ENCODE measurements at places on chromosomes 4 and X.

- no peak for DNase-seq
Observed at GRCh38 chr4:70603856-70604255, 11.8 kb downstream of the AMBN start.

- DNase-seq: no peak
Observed at GRCh38 chr4:55925241-55925640, 23.5 kb upstream of the CEP135 start.

DNA sequence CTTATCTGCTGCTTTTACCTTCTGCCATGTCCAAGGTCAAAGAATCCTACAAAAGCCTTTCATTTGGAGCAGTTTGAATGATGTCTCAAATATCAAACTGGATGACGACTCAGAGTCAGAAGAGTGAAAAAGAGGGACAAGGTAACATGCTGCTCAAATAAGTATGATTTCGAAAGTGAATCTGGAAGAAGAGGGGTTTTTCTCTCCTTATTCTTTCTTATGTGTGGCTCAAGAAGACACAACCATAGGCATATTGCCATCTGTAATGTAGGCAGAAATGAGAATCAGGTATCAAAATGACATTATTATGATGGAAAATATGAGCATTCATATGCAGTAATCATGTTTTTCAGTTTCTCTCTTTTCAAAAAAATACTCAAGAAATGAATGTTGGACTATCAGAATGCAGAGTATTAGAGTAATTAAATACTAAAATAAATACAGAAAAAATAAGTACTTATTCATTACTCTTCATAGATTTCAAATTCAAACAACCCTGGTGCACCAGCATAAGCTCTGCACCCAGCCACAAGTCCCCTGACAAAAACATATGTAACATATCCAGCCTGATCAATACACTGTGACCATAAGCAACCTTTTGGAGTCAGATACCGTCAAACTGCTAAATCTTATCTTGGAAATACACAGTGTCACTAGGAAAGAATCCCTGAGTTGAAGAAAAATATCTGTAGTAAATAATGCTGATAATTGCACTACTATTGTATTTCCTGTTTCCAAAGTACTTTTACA is 468.6 kb downstream of the INPP4B start:
- no peak for DNase-seq

- no peak for DNase-seq
Observed at GRCh38 chrX:125378205-125378604, 58.5 kb downstream of the TEX13C start.

GRCh38 chr4:109511414-109511813 is 48.6 kb upstream of the MCUB start:
- DNase-seq: no peak

- DNase-seq: no peak
Observed at GRCh38 chr4:7956270-7956808, 16.7 kb upstream of the AFAP1 start.

DNA sequence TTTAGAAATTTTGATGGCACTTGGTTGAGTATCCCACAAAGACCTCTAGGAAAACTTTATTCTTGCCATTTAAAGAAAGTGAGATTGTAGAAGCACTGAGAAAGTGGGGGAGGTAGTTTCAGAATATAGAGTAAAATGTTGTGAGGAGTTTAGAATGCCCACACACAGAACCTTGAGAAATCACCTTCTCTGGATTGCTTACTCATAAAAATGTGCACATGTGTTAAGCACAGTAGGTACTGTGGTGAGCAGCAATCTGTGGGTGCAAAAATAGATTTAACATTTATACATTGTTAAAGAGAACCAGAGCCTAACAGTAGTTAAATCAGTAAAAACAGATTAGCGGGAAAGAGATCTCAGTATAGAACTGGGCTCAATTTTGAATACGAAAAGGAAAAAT is 201.2 kb upstream of the NWD2 start:
- no peak for DNase-seq

GRCh38 chrX:10841579-10841978 is 221.2 kb upstream of the MID1 start:
- no peak for DNase-seq

- no peak for DNase-seq
Observed at GRCh38 chrX:124113621-124114600, 152.4 kb downstream of the STAG2 start.

GRCh38 chr4:575281-576141 is 584 bp downstream of the TMEM271 start:
- no peak for DNase-seq

- DNase-seq: no peak
Observed at GRCh38 chr4:87081826-87082225, 138.6 kb downstream of the KLHL8 start.

DNA sequence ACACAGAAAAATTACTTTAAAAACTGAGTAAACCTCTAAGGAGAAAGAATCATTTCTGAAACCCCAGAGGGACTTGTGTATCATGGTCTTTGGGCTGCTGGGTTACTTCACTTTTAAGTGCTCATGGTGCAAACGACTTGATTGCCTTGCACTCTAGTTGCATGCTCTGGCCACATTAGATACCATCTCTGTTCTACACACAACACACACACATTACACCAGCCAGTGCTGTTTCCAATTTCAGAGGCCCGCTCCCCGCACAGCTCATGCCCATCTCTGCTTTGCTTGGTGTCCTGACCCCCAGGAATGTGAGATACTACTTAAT is 2.1 kb downstream of the PPP3CA start:
- DNase-seq: no peak

DNA sequence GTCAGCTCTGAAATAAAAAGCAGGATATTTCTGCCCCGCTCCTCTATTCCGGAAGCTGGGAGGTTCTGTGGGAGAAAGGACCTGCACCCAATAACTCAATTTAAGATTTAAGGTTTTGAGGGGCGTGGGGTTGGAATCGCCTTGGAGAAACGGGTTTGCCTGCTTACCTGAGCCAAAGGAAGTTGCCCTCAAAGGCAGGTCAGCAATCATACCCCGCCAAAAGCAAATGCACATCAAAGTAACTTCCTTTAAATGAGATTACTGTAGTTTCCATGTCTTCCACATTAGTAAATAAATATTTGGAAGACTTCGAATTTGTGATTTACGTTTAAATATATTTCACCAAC is 978 bp upstream of the HS3ST1 start:
- DNase-seq: no peak

GRCh38 chr4:124526331-124526730 is 186.2 kb downstream of the ANKRD50 start:
- DNase-seq: no peak

- no peak for DNase-seq
Observed at GRCh38 chrX:154711264-154711663, 39.6 kb downstream of the GAB3 start.

DNA sequence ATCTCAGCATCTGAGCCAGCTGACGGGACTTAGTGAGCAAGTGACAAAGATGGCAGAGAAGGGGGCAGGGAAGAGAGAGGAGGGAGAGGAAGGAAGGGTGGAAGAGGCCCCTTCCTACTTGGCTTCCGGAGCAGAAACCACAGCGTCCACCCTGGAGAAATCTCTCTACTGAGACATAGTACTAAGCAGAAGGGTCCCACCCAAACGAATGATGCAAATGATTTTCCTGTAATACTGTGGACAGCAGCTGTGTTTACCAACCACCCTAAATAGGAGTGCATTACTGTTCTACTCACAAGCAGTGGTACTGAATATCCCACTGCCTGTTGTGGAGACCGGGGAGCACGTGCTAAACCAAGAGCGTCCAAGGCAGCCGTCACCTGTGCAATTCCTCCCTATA is 29.4 kb downstream of the DTHD1 start:
- DNase-seq: no peak

Measured in GM19239 (cell line).